Progenitor cell of endocrine pancreas (in vitro differentiated cells): ENCODE measurements at places on chromosomes 2 and 18. TPM values are rescaled to one million over a fixed set of nuclear protein-coding genes. Genes with fewer than 3 reads are reported as not detected.

DNA sequence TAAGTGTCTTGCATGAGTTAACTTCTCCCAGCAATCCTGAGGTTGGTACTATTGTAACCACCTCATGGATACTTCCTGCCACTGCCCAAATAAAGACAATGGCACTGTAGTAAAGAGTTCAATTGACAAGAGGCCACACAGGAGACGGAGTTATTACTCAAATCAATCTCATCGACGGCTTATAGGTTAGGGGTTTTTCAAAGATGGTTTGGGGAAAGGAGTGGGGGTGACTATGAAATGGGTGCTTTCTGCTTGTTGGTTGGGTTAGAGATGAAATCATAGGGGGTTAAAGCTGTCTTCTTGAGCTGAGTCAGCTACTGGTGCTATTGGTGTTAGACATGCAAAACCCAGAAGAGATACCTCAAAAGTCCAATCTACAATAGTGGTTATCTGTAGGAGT is 1258.0 kb upstream of the ZEB2 start:
- DNase-seq, result no peak
- no peaks in the 10 kb centered on the region for H3K27me3 ChIP-seq
- no peaks in the 10 kb centered on the region for H3K4me1 ChIP-seq

DNA sequence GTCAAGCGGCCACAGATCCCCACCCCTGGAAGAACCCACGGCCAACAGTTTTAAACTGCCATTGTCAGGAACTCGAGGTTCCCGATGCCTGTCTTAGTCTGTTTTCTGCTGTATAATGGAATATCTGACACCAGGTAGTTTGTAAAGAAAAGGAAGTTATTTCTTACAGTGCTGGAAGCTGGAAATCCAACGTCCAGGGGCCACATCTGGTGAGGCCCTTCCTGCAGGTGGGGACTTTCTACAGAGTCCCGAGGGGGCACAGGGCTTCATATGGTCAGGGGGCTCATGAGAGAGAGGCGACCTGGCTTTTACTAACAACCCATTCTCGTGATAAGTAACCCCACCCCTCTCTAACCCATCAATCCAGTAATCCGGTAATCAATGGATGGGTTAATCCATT is 501.6 kb upstream of the MYT1L start:
- H3K4me3 ChIP-seq, result no peak overlapping the region
- H3K36me3 ChIP-seq, result no peaks in the 10 kb centered on the region
- H3K4me1 ChIP-seq, result no peaks in the 10 kb centered on the region
- no peak for DNase-seq
- peaks cover 18% of the 10 kb centered on the region for H3K27me3 ChIP-seq
- no peak overlapping the region for H3K27ac ChIP-seq

- no peak overlapping the region for H3K4me3 ChIP-seq
- no peak overlapping the region for H3K27ac ChIP-seq
- no peak for DNase-seq
- H3K27me3 ChIP-seq, result peaks cover 8% of the 10 kb centered on the region
- H3K36me3 ChIP-seq, result peaks cover 3% of the 10 kb centered on the region
- H3K4me1 ChIP-seq, result peaks cover 2% of the 10 kb centered on the region
These were observed 200.6 kb downstream of the WDR7 start for GRCh38 chr18:56851774-56852173.

- H3K36me3 ChIP-seq, result no peaks in the 10 kb centered on the region
- no peak overlapping the region for H3K27ac ChIP-seq
- DNase-seq, result no peak
- no peak overlapping the region for H3K4me3 ChIP-seq
- peaks cover 52% of the 10 kb centered on the region for H3K27me3 ChIP-seq
These were observed 21.6 kb downstream of the CIB4 start for GRCh38 chr2:26619521-26619951.

- H3K27me3 ChIP-seq, result peaks cover 7% of the 10 kb centered on the region
- peaks cover 15% of the 10 kb centered on the region for H3K4me1 ChIP-seq
- H3K4me3 ChIP-seq, result no peak overlapping the region
- no peak overlapping the region for H3K27ac ChIP-seq
These were observed 421.7 kb downstream of the TGIF1 start for GRCh38 chr18:3871687-3872086.

- H3K36me3 ChIP-seq, result no peaks in the 10 kb centered on the region
- H3K4me1 ChIP-seq, result peaks cover 5% of the 10 kb centered on the region
- peak overlapping the region; percentile 50 for H3K27ac ChIP-seq
- no peaks in the 10 kb centered on the region for H3K27me3 ChIP-seq
- no peak overlapping the region for H3K4me3 ChIP-seq
- DNase-seq, result no peak
These were observed 123.6 kb downstream of the LRATD1 start for GRCh38 chr2:14756122-14756541.

- H3K36me3 ChIP-seq, result peaks cover 2% of the 10 kb centered on the region
- H3K27me3 ChIP-seq, result no peaks in the 10 kb centered on the region
- DNase-seq, result no peak
- H3K27ac ChIP-seq, result peak overlapping the region; percentile 75
- H3K4me1 ChIP-seq, result peaks cover 17% of the 10 kb centered on the region
These were observed 319.1 kb downstream of the AGPS start for GRCh38 chr2:177711483-177712265.

DNA sequence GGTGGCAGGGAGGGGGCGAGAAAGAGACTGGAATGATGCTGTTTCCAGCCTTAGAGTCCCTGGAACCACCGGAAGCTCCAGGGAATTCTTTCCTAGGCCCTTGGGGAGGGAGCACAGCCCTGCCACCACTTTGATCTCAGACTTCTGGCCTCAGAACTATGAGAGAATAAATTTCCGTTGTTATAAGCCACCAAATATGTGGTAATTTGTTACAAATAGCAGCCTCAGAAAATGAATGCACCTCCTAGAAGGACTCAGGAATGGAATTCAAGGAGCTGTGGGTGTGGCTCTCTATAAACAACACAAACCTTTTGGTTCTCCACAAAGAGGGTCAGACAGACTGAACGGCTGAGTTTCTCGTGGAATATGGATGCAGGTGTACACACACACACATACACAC is 144.5 kb downstream of the ACKR3 start:
- H3K36me3 ChIP-seq, result no peaks in the 10 kb centered on the region
- H3K27ac ChIP-seq, result peak overlapping the region; percentile 62
- no peak overlapping the region for H3K4me3 ChIP-seq
- peaks cover 28% of the 10 kb centered on the region for H3K4me1 ChIP-seq
- no peak for DNase-seq
- H3K27me3 ChIP-seq, result peaks cover 23% of the 10 kb centered on the region

- no peak overlapping the region for H3K27ac ChIP-seq
- no peak for DNase-seq
- H3K4me3 ChIP-seq, result no peak overlapping the region
- H3K36me3 ChIP-seq, result no peaks in the 10 kb centered on the region
- H3K27me3 ChIP-seq, result peaks cover 6% of the 10 kb centered on the region
These were observed 520.7 kb downstream of the EIPR1 start for GRCh38 chr2:2856723-2857415.

- H3K4me1 ChIP-seq, result no peaks in the 10 kb centered on the region
- no peaks in the 10 kb centered on the region for H3K36me3 ChIP-seq
- no peaks in the 10 kb centered on the region for H3K27me3 ChIP-seq
- no peak overlapping the region for H3K27ac ChIP-seq
- DNase-seq, result no peak
These were observed 116.1 kb upstream of the OTX1 start for GRCh38 chr2:62934517-62934916.

GRCh38 chr2:239278941-239279365 is 121.9 kb downstream of the HDAC4 start:
- H3K27me3 ChIP-seq, result no peaks in the 10 kb centered on the region
- H3K4me1 ChIP-seq, result peaks cover 6% of the 10 kb centered on the region
- H3K36me3 ChIP-seq, result no peaks in the 10 kb centered on the region
- peak overlapping the region; percentile 22 for H3K27ac ChIP-seq

DNA sequence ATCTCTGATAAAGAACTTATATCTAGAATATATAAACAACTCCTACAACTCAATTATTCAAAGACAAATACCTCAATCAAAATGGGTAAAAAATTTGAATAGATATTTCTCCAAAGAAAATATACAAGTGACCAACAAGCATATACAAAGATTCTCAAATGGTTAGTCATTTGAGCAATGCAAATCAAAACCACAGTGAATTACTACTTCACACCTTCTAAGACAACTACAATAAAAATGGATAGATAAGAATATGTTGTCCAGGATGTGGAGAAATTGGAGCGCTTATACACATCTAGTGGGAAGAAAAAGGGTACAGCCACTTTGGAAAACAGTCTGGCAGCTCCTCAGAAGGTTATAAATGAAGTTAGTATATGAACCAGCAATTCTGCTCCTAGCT is 332.9 kb downstream of the TGIF1 start:
- H3K4me1 ChIP-seq, result no peaks in the 10 kb centered on the region
- H3K36me3 ChIP-seq, result peaks cover 6% of the 10 kb centered on the region
- no peak for DNase-seq
- no peak overlapping the region for H3K27ac ChIP-seq
- H3K27me3 ChIP-seq, result peaks cover 10% of the 10 kb centered on the region

DNA sequence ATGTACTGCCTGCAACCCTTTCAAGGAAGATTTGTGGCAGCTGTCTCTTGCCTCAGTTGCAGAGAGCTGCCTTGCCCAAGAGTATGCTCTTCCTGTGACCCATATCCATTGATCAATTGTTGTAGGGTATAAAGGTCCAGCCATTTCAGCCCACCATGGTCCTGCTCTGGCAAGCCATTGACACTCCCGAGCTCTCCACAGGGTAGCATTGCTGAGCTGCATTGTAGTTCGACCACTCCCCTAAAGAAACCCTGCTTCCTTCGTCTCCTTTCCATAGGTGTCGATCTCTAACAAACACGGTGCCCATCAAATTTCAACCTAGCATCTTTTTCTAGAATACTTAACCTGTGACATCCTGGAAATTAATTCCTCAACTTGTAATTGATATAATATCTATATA is 104.9 kb upstream of the NDUFV2 start:
- no peak overlapping the region for H3K27ac ChIP-seq
- no peak for DNase-seq
- H3K4me1 ChIP-seq, result peaks cover 17% of the 10 kb centered on the region
- H3K4me3 ChIP-seq, result no peak overlapping the region
- H3K27me3 ChIP-seq, result no peaks in the 10 kb centered on the region
- peaks cover 2% of the 10 kb centered on the region for H3K36me3 ChIP-seq

GRCh38 chr2:222622910-222623309 is 33.0 kb downstream of the FARSB start:
- peaks cover 20% of the 10 kb centered on the region for H3K36me3 ChIP-seq
- no peak for DNase-seq
- no peak overlapping the region for H3K27ac ChIP-seq
- no peaks in the 10 kb centered on the region for H3K4me1 ChIP-seq
- H3K27me3 ChIP-seq, result no peaks in the 10 kb centered on the region

DNA sequence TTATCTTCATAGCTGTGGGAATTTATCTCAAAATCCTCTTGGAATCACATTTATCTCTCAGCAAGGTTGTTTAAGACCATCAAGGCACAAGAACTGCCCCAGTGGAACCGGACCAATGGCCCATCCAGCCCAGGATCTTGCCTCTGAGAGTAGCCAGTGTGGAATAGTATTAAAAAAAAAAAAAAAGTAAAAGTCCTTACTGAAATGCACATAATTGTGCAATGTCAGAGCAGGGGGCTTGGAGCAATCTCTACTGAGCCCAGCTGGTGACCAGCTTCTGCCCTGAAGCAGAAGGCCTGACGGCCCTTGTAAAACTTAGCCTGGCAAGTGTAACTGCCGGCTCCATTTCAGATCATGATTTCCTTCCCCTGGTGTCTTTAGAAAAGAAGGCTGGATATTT is 355.6 kb upstream of the PIK3C3 start:
- H3K4me1 ChIP-seq, result peaks cover 31% of the 10 kb centered on the region
- no peak overlapping the region for H3K27ac ChIP-seq
- H3K27me3 ChIP-seq, result peaks cover 7% of the 10 kb centered on the region
- no peak overlapping the region for H3K4me3 ChIP-seq

- no peak overlapping the region for H3K4me3 ChIP-seq
- no peak for DNase-seq
- no peaks in the 10 kb centered on the region for H3K27me3 ChIP-seq
- H3K27ac ChIP-seq, result no peak overlapping the region
- no peaks in the 10 kb centered on the region for H3K4me1 ChIP-seq
These were observed 79.9 kb upstream of the NDUFV2 start for GRCh38 chr18:9022397-9023155.

GRCh38 chr18:24764766-24765165 is 304.3 kb downstream of the HRH4 start:
- no peak overlapping the region for H3K4me3 ChIP-seq
- H3K27ac ChIP-seq, result no peak overlapping the region
- H3K36me3 ChIP-seq, result no peaks in the 10 kb centered on the region
- no peak for DNase-seq
- H3K27me3 ChIP-seq, result no peaks in the 10 kb centered on the region

GRCh38 chr2:229855116-229855515 is 66.7 kb downstream of the TRIP12 start:
- no peaks in the 10 kb centered on the region for H3K27me3 ChIP-seq
- H3K27ac ChIP-seq, result no peak overlapping the region
- no peak overlapping the region for H3K4me3 ChIP-seq
- H3K36me3 ChIP-seq, result peaks cover 33% of the 10 kb centered on the region
- no peak for DNase-seq

DNA sequence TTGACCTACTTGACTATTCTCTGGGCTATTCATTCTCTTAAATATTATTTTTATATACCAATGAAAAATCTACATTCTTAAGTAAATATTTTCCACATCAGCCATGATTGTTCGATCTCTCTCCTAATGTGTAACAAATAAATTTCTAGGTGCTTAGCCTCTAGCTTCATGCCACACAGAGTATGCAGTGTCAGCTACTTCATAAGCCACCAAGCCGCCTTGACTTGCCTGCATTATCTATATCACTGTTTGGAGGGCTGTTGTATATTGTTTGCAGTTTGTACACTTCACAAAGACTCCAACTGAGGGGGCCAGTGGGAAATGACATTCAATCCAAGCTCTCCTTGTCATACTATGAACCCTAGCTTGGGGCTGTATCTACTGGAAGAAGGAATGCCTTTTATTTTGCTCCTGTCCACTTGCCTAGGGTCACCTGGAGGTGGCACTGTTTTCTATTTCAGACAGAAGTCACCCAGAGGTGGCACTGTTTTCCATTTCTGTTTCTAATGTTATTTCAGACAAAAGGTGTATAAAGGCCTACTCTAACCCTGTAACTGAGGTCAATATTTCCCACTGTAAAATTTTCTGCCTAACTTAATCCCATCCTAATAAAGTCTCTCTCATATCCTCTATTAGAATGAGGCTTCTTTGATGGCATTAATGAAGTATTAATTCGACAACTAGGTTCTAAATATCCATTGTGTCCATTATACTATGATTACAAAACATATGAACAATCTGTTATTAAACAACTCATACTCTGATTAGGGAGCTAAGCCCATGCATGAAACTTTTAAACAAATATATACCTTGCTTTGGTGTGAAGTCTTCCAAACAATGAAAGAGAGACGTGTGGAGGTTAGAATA is 36.4 kb downstream of the COL5A2 start:
- DNase-seq, result no peak
- H3K4me1 ChIP-seq, result no peaks in the 10 kb centered on the region
- H3K27ac ChIP-seq, result no peak overlapping the region
- no peaks in the 10 kb centered on the region for H3K27me3 ChIP-seq
- no peak overlapping the region for H3K4me3 ChIP-seq

The EPG5 gene
- total RNA-seq, result 35.3 and 38.3 TPM in 2 replicates

The LYPD6 gene
- 30.1 and 30.5 TPM in 2 replicates for total RNA-seq

The CRYGC gene
- not detected in 2 replicates for total RNA-seq

The TOGARAM2 gene
- total RNA-seq, result 0.86 and 0.98 TPM in 2 replicates

The ZFAND2B gene
- 29.3 and 29.6 TPM in 2 replicates for total RNA-seq

The NGEF gene
- 0.71 and 1.2 TPM in 2 replicates for total RNA-seq

The IL1RL2 gene
- not detected in 2 replicates for total RNA-seq

The REG1A gene
- 0.51 TPM in 1 of 2 replicates, not detected in the other for total RNA-seq

The METTL8 gene
- total RNA-seq, result 23.5 and 26.9 TPM in 2 replicates

The SFTPB gene
- total RNA-seq, result not detected in 2 replicates

The ALPG gene
- not detected in 2 replicates for total RNA-seq

The NT5C1B gene
- not detected in 2 replicates for total RNA-seq

The AGAP1 gene
- 43.3 and 47.2 TPM in 2 replicates for total RNA-seq
